ENCODE measurements at places on chromosomes 11 and 22.

DNA sequence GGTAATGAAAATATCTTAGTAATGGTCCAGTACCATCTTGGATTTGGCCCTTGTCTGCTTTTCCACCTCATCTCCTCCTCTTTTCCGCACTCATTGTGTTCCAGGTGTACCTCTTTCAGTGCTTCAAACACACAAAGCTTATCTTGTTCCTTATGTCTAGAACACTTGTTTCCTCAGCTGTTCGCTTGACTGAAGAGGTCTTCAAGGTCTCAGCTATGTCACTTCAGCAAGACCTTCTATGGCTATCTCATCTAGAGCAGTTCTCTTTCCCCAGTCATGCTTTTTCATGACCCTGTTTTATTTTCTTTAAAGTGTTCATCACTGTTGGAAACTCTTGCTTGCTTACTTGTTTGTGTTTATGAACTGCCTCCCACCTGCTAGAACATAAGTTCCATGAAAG, 47.4 kb downstream of the UVRAG start:
- no peak for DNase-seq

DNA sequence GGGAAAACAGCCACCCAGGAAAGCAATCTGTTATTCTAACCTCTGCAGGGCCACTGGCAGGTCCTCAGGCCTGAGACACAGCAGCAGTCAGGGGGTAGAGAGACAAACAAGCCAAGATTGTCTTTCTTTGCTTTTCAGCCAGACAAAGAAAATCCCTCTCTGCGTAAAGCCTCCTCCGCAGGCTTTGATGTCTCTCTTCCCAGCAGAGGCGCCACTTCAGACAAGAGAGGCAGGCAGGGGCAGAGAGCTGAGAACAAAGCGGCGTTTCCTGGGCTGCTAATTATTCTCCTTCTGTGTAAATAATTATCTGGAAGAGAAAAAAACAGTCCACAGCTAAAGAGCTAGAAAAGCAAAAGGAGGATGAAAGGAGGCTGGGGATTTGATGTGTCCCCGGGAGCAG, 102.7 kb upstream of the SEZ6L start:
- no peak for DNase-seq

DNA sequence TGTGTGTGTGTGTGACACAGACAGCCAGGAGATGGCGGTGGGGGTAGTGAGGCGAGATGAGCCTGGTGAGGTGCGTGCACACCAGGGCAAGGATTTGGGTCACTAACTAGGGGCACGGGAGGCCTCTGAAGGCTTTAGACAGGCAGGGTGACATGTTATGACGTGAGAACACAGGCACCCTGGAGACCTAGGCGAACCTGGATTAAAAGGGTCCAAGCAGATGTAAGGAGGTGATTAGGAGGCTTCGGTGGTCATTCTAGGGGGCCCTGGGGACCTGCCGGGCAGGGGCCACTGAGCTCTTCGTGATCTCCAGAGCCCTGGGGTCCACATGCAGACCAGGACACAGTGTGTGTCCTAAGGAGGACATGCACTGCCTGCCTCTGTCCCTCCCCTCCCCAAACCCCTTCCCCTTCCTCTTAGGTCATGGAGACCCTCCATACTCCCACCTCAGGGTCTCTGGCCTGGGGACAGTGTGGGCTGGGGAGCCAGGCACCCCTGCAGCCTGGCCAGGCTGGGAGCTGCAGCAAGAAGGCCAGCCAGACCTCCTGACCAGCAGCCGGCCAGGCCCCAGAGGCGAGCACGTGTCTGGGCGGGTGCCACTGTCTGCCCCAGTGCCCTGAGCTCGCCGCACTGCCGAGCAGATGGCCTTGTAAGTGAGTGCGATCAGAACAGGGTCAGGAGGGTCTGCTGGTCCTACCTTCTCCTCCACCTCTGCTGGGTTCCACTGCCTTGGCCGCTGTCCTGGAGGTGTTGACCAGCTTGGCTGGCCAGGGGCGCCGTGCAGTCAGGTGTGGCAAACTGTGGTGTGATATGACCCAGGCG, 32.1 kb downstream of the IFT27 start:
- no peak for DNase-seq

- DNase-seq = no peak
These were observed 921 bp upstream of the NUCB2 start for GRCh38 chr11:17275400-17276235.

- no peak for DNase-seq
These were observed 12.4 kb upstream of the MAPK11 start for GRCh38 chr22:50282361-50283155.

DNA sequence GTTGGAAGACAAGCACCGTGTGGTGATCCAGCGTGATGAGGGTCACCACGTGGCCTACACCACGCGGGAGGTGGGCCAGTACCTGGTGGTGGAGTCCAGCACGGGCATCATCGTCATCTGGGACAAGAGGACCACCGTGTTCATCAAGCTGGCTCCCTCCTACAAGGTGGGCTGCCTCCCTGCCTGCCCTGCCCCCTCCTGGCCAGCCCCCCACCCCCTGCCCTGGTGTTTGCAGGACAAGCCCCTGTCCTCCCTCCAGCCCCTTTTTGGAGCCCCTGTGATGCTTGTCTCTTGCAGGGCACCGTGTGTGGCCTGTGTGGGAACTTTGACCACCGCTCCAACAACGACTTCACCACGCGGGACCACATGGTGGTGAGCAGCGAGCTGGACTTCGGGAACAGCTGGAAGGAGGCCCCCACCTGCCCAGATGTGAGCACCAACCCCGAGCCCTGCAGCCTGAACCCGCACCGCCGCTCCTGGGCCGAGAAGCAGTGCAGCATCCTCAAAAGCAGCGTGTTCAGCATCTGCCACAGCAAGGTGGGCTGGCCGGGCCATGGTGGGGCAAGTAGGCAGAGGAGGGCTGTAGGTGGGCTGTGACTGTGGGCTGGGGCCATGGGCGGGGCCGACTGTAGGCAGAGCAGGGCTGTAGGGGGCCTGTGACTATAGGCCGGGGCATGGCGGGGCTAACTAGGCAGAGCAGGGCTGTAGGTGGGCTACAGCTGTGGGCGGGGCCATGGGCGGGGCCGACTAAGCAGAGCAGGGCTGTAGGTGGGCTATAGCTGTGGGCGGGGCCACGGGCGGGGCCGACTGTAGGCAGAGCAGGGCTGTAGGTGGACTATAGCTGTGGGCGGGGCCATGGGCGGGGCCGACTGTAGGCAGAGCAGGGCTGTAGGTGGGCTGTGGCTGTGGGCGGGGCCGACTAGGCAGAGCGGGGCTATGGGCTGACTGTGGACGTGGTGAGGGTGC, 13.6 kb downstream of the MUC2 start:
- no peak for DNase-seq

DNA sequence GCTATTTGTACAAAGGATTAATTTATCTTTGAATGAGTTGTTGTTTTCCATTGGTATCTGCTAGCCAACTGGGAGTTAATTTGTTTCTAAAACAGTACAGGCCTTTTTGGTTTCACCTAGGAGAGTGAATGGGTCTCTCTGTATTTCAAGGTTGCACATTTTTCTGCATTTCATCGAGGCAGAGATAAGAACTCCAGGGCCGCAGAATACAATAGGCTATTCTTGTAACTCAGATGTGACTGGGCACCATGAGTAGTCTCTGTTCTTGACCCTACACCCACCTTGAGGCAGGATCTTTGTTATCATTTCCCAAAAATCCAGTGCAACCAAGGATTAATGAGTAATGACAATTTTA, 51.7 kb upstream of the OR9Q1 start:
- no peak for DNase-seq

GRCh38 chr11:76588455-76589325, 81.9 kb downstream of the LRRC32 start:
- DNase-seq = peak; percentile 39

DNA sequence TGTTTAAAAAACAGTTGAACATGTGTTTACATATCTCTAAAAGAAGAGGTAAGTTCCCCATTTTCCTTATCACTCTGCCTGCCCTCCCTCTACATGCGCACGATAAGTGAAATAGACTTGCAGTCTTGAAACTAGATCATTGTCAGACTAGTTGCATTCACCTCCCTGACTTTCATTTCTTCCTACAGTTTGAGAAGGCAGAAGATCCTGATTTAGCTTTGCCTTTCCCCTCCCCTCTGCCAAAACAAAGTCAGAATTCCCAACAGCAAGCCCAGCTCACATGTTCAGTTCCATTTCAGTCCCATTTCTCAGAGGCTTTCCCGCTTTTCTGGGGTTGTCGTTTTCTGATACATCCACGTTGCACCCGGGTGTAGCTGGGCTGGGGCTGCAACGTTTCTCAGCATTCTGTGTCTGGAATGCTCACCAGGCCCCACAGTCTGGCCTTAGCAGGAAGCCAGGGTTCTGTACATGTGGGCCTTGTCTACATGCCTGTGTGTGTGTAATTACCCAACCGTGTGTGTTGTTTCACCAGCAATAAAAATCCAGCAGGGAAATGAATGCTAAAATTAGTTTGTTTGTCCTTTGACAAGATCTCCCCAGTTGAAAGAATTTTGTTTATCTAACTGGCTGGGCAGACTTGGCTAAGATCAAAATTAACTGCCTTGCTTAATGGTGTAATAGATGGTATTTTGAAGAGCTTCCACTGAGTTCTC, 179.2 kb downstream of the DBX1 start:
- DNase-seq = no peak

DNA sequence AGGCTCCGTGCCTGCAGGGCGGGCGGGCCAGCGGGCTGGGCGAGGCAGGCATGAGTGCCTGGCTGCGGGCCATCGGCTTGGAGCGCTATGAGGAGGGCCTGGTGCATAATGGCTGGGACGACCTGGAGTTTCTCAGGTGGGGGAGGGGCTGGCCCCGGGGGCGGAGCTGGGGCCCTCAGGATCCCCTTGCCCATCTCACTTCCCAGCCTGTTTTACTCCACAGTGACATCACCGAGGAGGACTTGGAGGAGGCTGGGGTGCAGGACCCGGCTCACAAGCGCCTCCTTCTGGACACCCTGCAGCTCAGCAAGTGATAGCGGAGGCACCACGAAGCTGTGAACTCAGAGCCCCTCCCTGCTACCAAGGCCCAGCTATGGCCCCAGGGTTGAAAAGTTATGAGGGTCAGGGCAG, 5.9 kb downstream of the PHOX2A start:
- DNase-seq = no peak

DNA sequence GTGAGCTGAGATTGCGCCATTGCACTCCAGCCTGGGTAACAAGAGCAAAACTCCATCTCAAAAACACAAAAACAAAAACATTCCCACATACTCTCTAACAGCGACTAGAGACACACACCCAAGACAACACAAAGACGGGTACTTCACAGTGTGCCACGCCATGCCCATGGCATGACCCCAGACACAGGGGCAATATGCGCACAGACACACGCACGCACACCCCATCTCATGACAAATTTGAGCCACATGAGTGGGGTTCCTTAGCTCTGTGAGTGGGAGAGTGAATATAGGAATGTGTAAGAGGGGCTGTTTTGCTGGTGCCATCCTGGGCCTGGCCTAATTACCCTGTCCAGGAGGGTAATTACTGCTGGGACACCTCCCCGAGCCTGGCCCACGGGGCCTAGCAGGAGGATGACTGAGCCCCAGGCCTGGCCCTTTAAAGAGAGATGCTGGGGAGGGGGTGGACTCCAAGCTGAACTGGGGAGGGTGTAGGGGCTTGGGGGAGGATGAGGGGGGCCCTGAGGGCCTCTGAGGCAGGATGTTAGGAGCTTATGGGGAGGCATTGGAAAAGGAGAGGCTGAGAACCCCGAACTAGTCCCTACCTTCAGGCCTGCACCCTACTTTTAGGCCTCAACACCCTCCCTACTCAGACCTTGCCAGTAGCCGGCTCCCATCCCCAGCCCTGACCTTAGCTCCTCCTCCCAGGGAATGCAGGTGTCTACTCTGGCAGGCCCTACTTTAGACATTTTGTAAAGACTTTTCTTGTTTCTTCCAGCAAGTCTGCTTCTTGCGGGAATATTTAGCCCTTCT, 1.5 kb downstream of the LTBP3 start:
- no peak for DNase-seq

- DNase-seq = no peak
These were observed 471 bp upstream of the CEP126 start for GRCh38 chr11:101914341-101914737.

DNA sequence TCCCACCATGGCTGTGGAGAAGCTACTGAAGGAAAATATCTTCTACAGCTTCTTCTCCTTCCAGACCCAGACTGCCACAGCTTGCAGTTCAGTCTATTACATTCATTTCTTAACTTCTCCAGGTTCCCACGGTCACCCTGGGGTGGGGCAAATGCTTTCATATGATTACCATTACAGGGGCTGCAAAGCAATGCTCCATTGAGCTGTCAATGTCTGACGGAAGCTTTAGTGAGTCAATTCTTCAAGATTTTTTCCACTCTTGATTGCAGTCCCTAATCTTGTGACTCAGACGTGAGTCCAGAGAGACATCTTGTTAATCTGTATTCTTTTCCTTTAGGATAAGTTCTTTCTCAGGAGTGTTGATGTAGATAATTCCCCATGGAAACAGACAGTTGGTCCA, 233.4 kb upstream of the DDI1 start:
- DNase-seq = no peak

DNA sequence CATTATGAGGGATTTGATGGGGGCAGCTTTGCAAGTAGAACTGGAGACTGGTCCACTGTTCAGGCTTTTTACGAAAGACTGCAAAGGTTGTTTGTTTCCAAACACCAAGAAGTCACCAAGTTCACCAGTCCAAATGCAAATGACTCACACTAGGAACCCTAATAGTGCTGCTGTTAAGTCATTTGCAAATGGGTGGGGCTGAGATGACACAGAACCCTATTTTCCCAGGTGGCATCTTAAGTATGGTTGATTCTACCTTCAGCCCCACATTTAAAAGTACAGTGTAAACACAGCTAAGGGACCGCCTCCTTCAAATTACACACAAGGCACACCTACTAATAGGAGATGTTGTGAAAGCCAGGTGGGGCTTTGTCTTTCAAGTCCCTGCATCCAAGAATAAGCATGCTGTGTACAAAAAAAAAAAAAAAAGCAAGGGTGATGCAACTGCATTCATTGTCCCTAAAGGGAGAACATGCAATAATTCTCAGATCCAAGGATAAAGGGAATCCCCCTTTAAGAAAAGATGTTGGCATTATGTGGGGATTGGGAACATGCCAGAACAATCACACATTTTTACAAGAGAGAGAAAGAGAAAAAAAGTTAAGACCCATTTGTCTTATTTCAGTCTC, 27.3 kb downstream of the BDNF start:
- DNase-seq = no peak
